ENCODE measurements at places on chromosomes 13 and 19. TPM values are rescaled to one million over a fixed set of nuclear protein-coding genes. Genes with fewer than 3 reads are reported as not detected.

Gene ZNF208
- total RNA-seq = 0.54 TPM

- peak; percentile 80 for DNase-seq
Observed at GRCh38 chr13:113034451-113035212, 65.6 kb downstream of the MCF2L start.

GRCh38 chr13:75416327-75417011 lies 65.5 kb downstream of the TBC1D4 start:
- no peak for DNase-seq

GRCh38 chr13:110944121-110944967 lies 29.5 kb upstream of the ANKRD10 start:
- DNase-seq = no peak

DNA sequence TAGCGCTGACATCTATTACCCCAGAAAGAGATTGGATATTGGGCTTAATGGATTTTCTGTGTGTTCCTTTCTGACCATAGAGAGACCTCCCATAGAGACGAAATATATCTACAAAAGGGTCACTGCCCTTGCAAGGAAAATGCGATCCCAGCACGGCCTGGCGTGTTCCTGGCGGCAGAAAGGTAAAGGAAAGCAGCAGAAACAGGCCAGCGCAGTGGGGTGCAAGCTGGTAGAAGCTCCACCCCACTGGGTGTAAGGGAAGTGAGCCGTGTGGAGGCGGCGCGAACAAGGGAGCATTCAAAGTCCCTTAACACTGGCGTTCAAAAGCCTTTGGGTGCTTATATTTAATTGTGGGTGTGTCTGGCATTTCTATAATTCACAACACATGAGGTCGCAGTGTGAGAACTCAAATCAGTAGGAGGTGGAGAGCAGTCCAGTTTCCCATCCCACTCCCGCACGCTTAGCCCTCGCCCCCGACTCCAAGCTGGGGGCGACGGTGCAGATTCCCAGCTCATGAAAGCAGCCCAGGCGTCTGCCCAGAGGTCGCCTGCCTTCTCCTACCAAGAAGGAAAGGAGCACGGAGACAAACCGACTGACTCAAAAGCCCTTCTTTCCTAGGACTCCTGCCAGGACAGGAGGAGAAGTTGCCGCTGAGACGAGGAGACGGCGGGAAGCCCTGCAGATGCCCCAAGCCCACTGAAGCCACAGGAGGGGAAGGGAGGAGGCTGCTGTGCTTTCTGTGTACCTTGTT lies 478.4 kb downstream of the FOXO1 start:
- DNase-seq = no peak

- no peak for DNase-seq
Observed at GRCh38 chr13:105878119-105878700, 657.3 kb downstream of the EFNB2 start.
